Urinary bladder (tissue), 4 donors: ENCODE measurements at places on chromosomes 2 and 18. TPM values are rescaled to one million over a fixed set of nuclear protein-coding genes. Genes with fewer than 3 reads are reported as not detected.

GRCh38 chr2:160036736-160037135 lies 25.7 kb downstream of the PLA2R1 start:
- DNase-seq: no peak

DNA sequence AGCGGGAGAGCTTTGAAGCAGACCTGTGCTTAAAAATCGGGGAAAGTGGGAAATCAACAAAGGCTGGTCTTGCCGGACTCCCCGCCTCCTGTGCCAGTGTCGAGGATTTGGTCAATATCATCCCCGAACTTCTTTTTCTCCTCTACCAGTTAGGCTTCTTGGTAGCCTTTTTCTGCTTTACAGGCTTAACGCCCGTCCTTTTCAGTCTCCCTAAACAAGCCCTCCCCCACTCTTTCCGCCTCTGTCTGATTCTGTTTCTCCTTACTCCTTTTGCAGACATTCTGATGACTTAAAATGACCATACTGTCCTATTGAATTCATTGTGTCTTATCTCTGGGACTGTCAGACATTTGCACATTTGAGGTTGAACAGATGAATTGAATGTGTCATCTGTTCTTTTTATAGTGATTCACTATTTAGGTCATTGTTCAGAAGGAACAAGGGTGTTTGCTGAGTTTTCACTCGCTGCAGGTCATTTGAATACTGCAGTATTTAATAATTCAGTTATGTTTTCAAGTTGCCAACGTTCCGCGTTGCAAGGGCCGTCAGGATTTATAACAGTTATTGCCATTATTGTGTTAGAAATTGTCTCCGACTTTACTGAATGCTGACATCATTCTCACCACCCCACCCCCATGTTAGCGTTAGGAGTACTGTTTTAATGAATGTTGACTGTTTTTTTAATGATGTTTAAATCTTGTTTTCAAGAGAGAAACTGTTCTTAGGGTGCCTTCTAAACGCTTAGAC lies 1.1 kb downstream of the ITGAV start:
- peak; percentile 36 for DNase-seq

DNA sequence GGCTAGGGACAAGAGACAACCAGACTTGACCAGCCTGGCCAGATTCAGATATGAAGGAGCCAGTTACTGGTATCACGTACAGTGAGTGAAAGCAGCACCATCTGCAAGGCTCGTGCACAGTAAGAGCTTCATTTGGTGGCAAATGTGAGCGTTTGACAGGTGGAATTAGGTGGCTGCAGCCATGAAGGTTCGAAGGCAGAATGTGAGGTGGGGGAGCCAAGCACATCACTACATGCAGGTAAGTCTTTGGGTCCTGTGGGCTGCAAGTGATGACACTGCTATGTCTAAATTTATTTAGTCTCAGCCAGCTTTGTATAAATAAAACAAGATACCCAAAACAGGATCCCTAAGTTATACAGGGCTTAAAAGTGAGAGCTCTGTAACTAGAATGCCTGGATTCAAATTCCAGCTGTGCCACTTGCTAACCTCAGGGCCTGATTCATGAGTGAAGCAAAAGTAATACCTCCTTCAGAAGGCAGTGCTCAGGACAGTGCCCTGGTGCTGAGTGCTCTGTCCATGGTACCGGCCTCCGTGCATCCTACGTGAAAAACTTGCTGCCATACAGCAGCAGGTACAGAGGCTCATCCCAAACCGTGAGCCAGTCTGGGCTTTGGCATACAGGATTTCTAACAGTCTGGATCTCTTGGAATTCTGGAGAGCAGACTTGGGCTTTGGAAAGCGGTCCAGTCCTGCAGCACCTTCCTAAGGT lies 18.6 kb downstream of the DDX18 start:
- no peak for DNase-seq

- DNase-seq: no peak
Measured at GRCh38 chr2:133919285-133919684, 334.6 kb upstream of the MGAT5 start.

- no peak for DNase-seq
Measured at GRCh38 chr2:224022486-224022885, 16.6 kb downstream of the SERPINE2 start.

Gene ZAP70
- total RNA-seq: 1.9 TPM
